Islet precursor cell (in vitro differentiated cells): ENCODE measurements at places on chromosomes 2 and 18.
A peak's percentile ranks its signal among the peaks of the same experiment; 100 is the strongest.

- no peak for DNase-seq
These were observed 164.1 kb upstream of the BOD1L2 start for GRCh38 chr18:56982766-56983165.

DNA sequence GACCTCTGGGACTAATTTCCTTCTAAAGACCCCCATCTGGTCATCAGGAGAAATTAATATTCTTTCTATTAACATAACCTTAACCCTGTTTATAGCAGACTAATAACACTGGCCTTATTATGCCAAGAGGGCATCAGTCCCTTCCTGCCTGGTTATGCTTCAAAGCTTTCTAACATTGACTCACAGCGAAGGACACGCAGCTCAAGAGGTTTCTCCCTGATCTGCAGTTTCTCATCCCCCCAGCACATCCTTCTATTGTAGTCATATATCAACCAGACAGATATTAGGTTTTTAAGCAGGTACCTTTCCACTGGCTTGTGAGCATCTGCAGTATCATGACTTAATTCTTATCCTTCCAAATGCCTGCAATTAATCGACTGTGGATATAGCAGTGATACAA, 100.0 kb upstream of the CXCR4 start:
- DNase-seq, result no peak

- DNase-seq, result peak; percentile 67
These were observed at the start of gene BAZ2B for GRCh38 chr2:159616286-159616701. BAZ2B (minus strand) TSS chr2:159616548; CDS start chr2:159478719, 137,829 bp downstream.

DNA sequence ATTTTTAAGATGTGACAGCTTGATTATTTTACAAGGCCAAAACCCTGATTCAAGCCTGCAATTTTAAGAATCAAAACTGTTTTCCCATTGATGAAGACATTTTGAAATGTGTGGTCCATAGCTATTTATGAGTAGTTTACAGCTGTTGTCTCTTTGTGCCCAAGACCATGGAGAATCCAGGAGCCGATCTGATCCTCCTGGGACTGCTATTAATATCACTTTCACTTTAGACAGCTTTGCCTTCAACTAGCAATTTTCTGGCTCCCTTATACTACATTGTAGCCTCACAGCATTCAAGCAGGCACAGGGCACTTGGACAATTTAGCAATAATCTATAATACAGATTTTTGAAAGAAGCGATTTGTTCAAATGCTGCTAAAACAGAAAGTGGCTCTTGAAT, 172.9 kb downstream of the SLC8A1 start:
- DNase-seq, result no peak

DNA sequence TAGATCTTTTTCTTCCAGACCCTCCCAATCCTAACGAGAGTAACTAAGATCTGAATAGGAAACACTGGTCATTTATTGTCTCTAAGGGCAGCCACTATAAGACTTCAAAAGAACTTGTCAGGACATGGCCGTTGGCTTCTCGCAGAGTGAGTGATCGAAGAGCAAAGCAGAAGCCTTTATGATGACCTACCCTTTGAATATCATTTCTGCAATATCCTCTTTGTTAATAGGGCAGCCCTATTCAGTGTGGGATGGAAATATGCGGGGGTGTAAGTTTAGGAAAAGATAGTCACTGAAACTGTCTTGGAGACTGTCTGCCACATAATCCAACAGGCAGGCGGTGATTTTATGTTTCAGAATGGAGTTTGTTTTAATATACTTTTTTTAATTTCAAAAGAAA, 70.9 kb downstream of the FBXO36 start:
- no peak for DNase-seq

GRCh38 chr2:13005761-13006335, 289.1 kb downstream of the TRIB2 start:
- DNase-seq, result no peak

GRCh38 chr2:159110784-159111183, 142.3 kb downstream of the TANC1 start:
- DNase-seq, result no peak

- DNase-seq, result no peak
These were observed 82.2 kb downstream of the ASAP2 start for GRCh38 chr2:9288681-9289338.

- DNase-seq, result no peak
These were observed 11.1 kb downstream of the CFAP36 start for GRCh38 chr2:55530539-55531081.

DNA sequence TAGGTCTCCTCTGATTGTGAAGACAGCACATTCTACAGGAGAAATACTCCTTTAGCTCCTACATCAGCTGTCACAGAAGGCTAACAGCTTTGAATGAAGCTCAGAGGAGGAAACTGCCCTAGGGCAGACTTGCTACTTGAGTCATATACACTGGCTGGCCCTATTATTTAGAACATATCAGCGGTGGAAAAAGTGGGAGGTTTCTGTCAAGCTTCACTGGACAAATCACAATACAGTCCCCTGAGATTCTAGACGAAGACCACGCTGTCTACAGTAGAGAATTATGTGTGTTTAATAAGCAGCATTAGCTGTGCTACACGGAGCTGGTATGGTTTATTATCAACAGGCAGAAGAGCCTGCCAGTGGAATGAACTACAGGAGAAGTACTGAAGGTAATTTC, 230.9 kb upstream of the FSIP2 start:
- peak; percentile 77 for DNase-seq

DNA sequence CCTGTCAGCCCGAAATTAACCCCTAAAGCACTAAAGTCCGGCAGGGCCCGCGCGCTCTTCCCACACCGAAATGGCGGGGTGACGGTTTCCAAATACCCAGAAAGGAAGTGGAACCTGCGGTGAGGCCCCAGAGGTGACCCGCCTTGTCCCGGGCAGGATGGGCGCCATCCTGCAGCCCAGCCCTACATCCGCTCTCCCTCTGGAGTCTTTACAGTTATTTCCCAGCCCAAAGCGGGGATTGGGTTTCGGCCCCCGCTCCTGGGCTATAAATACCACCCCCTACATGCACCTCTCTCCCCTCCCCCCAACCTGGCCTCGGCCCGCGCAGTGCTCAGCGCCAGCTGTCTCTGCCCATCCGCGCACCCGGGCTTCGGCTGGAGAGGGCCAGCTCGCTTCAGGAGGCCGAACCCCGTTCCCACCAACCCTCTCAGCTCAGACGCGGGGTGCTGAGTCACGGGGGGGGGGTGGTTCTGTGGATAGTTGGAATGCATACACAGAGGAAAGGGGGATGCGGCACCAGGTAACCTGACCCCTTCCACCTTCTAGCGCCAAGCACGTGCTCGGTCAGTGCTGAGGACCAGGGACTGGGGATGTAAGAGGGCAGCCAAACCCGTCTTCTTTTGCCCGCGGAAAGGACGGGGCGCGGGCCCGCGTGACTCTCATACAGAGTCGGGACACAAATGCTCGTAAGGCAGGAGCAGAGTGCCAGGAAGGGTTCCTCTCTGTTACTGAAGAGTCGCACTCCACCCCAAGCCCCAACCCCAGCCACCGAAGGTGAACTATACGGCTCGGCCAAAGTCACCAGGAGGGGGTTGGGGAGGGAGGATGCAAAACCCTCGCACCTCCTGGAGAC, at the start of gene TUBA4B:
Gene TUBA4B (plus strand): TSS at position 344 of the 853 bp plus-strand sequence. CDS start 165 bp downstream, at position 509.
- DNase-seq, result peak; percentile 65

GRCh38 chr2:63786471-63786870, 55.2 kb upstream of the UGP2 start:
- no peak for DNase-seq

DNA sequence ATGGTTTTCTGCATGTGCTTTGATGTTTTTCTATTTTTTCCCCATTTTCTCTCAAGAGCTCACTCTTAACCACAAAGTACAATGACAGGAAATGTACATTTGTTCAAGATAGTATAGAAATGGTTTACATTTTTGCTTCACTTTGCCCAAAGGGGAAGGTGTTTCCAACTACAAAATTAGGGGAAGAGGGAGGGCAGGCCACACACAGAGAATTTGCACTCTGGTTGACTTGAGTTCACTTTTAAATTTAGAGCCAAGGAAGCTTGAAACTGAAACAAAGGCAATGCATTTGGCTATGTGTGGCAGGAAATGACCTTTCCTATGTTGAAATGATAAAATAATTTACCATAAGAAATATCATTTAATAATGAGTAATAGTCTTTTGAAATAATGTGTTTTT, 19.1 kb upstream of the VIT start:
- DNase-seq, result no peak

DNA sequence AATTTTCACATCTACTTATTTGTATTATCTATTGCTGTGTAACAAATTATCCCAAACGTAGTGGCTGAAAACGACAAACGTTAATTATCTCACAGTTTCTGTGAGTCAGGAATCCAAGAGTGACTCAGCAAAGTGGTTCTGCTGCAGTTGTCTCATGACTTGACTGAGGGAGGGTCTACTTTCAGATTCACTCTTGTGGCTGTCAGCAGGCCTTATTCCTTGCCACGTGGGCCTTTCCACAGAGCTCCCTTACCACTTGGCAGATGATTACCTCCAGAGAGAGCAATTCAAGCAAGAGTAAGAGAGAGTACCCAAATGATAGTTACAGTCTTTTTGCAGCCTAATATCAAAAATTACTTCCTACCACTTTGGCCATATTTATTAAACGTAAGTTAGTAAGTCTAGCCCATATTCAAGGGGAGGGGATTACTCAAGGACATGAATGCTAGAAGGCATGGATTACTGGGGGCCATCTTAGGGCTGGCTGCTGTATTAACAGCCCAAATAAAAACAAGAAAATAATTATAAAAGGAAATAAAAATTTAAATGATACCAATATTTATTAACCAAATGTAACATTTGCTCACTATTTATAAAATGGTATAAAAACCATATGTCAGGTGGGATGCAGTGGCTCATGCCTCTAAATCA, 48.7 kb upstream of the NBEAL1 start:
- DNase-seq, result peak; percentile 93

DNA sequence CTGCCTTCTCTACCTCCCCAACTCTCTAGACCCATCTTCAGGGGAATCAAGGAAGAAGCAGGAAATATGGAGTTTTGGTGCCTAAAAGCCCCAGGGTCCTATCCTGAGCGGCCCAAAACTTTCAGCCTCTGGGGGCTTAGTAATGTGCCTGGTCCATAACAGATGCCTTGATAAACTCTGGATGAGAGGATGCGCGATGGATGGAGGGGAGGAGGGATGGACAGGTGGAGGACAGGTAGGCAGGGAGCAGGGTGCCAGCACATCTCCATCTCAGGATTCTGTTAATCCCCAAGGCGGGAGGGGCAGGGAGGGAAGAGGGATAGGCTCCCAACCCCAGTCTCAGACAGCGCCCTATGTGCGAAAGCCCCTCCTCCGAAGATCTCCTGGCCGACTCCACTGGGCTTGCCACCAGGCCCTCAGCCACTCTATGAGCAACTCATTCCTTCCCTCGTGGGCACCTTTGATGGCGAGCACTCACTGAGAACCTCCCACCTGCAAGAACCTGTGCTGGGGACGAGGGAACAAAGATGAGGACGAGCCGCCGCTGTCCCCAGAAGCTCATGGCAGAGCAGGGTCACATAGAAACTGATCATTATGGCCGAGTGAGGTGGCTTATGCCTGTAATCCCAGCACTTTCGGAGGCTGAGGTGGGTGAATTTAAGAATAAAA, 23.1 kb downstream of the HS1BP3 start:
- no peak for DNase-seq

DNA sequence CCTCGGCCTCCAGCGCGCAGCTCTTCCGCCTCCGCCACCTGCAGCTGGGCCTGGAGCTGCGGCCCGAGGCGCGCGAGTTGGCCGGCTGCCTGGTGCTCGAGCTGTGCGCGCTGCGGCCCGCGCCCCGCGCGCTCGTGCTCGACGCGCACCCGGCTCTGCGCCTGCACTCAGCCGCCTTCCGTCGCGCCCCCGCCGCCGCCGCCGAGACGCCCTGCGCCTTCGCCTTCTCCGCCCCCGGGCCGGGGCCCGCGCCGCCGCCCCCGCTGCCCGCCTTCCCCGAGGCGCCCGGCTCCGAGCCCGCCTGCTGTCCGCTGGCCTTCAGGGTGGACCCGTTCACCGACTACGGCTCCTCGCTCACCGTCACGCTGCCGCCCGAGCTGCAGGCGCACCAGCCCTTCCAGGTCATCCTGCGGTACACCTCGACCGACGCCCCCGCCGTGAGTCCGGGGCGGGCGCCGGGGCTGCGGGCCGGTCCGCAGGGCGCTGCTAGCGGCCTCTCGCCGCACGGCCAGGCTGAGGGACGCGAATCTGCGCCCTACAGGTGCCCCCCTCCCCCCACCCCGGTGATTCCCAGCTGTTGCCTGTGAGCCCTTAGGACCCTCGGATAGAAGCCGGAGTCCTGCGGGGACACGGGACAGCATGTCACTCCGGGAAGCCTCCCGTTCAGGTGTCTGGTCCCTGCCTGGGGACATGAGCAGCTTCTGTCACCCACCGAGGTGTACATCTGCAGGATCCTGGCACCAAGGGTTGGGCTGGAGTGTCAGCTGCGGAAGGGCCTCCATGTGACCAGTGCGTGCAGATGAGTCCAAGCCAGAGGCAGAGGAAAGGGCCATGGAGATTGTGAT, 616 bp downstream of the RNPEPL1 start:
- no peak for DNase-seq
